ENCODE measurements at places on chromosomes 1 and 21.
A peak's percentile ranks its signal among the peaks of the same experiment; 100 is the strongest.

DNA sequence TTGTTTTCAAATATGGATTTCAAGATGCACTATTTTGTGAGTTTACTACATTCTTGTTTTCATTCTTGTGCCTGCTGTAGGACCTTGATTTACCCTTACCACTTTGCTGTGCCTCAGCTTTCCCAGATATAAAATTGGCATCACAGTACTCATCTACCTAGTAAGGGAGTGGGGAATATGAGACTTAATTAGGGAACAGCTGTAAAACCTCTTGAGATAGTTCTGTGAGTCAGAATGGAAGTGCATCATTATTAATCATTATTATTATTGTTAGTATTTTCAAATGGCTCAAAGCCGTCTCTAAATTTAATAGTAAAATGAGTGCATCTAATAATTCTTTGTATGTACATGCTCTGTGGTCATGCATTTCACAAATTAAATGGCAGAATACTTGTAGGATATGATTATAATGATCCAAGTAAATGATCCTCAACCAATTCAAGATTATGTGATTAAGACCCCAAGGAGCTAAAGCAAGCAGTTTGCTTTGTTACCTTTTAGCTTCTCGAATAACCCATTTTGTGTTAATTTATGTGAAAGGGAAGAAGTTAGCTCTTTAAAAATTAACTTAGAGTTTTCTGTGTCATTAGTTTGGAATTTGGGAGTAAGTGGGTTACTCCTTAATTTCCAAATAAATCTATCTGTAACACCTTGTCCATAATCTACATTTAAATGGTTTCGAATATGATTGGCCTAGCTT is 155.4 kb downstream of the NFIA start:
- DNase-seq = no peak

DNA sequence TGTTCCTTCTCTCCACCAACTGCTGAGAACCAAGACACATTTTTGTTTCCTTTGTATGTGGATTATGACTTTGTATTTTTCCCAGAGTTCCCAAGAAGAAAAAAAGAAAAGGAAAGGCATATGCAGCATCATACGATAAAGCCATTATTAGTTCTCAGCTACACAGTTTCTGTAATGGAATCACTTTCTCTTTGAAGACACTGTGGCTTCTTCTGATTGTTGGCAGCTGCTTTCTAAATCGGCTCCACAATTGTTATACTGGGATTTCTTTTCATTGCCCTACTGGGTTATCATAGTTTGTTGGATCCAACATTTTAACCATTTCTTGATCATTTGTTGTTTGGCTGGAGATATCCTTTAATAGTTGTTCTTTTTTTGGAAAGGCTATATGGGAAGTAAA is 89.5 kb upstream of the HIVEP3 start:
- no peak for DNase-seq

- DNase-seq = no peak
Measured at GRCh38 chr1:21254335-21254951, 35.8 kb downstream of the ECE1 start.

DNA sequence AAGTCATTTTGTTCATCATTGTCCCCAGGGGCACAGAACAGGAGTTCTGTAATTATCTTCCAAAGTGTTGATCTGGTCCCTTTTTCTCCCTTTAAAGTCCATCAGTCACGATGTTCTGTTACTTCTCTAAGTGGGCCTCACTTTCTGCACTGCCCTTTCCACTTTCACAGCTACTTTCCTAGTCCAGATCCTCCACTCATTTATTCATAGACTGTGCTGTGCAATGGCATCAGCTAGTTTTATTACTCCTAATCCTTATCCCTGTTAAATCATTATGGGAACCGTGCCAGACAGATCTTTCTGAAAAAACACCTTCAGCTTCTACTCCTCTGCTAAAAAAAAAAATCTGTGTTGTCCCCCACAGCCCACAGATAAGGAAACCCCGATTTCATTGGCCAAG is 64.0 kb upstream of the BCL10 start:
- no peak for DNase-seq

DNA sequence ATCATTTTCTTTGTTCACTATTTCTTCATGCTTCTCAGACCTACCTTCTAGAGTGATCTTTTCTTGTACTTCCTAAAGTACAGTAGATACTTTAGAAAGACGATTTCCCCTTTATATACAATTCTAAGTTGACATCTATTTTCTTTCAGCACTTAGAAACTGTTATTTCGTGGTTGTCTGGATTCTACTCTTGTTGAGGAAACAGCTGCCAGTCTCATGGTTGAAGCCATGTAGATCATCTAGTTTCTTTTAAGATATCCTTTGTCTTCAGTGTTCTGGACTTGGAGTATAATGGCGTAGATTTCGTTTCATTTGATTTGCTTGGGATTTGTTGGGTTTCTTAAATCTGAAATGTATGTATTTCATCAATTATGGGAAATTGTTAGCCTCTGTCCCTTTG is 67.6 kb downstream of the PKN2 start:
- DNase-seq = no peak

DNA sequence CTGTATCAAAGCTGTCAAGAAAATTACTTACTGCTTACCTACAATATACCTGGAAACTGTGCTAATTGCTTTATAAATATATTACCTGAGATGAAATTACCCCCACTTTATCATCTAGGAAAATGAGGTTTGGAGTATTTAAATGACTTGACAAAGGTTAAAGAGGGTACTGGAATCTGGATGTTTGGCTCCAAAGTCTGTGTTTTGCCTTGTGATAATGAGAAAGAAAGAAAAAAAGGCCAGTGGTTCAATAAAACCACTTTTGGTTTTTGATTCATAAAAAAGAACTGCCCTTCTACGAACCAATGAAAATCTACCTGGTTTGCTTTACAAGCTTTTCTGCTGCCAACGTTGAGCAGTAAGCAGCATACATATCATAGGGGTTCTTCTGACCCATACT is 61.3 kb upstream of the MUTYH start:
- no peak for DNase-seq

DNA sequence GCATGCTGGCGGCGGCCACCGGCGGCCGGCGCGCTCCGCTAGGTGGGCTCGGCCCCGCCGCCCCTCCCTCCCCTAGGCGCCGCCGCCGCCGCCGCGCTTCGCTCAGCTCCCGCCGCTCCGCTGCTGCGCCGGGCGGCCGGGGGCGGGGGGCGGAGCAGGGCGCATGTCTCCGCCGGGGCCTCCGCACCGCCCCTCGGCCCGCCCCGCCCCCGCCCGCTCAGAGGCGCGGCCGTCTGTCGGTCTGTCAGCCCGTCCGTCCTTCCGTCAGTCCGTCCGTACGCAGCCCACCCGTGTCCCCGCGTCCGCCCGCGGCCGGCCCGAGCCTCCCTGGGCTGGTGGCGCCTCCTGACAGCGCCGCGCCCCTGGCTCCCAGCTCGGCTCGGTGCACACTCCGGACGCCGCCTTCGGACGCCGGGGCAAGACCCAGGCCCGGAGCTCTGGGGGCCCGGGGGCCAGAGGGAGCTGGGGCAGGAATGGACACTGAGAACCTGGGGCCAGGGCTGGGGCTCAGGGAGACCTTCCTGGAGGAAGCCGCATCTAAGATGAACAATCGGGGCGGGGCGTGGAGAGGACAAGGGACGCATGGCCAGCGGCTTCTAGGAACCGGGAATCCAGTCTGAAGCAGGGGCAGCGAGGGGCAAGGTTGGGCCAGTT is at the start of gene GPR153:
GPR153 (minus strand) TSS at position 138 of the 654 bp plus-strand sequence. CDS start 6,193 bp downstream, outside the sequence.
- no peak for DNase-seq

DNA sequence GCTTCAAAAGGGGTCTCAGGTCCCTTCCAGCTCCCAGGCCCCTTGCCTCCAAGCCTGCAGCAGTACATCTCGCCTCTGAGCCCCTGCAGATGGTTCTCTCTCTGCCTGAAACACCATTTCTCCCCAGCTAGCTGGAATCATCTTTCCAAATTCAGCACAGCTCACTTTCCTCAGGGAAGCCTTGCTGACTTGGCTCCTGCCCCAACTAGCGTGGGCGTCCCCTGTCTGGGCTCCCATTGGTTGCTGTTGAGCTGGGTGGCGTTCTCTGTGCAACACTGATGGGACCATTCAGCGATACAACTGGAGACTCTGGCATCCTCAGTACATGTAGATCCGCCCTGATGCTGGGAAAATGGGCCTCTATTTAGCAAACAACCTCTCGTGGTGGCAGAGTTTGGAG is 141.3 kb upstream of the IGSF21 start:
- no peak for DNase-seq

GRCh38 chr1:14881775-14882672 is 271.5 kb upstream of the TMEM51 start:
- DNase-seq = no peak

- peak; percentile 43 for DNase-seq
Measured at GRCh38 chr21:32403201-32403777, 9.2 kb upstream of the EVA1C start.

DNA sequence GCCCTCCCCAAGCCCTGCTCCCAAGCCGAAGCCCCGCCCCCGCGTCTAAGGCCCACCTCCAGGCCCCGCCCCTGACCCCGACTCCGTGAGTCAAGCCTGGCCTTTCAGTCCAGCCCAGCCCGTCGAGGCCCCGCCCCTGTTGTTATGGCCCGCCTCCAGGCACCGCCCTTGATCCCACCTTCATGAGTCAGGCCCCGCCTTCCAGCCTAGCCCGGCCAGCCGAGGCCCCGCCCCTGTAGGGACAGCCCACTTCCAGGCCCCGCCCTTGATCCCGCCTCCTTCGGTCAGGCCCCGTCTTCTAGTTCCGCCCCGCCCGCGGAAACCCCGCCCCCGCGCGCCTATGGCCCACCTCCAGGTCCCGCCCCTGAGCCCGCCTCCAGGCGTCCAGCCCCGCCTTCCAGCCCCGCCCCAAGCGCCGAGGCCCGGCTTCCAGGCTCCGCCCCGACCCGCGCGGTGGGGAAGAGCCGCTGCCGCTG is 247 bp upstream of the DOP1B start:
- DNase-seq = peak; percentile 94

GRCh38 chr1:189206617-189207016 is 1271.0 kb downstream of the BRINP3 start:
- no peak for DNase-seq

All from NCI-H748 treated with DMSO at 0.1 percent for 48 hours (cell line).